Iris pigment epithelial cell (primary cell): ENCODE measurements at places on chromosomes 2 and 18.
A peak's percentile ranks its signal among the peaks of the same experiment; 100 is the strongest.

GRCh38 chr2:41941831-41942230 is 106.0 kb upstream of the PKDCC start:
- DNase-seq: no peak

- no peak for DNase-seq
Measured at GRCh38 chr2:29009711-29010677, 28.9 kb downstream of the TOGARAM2 start.

DNA sequence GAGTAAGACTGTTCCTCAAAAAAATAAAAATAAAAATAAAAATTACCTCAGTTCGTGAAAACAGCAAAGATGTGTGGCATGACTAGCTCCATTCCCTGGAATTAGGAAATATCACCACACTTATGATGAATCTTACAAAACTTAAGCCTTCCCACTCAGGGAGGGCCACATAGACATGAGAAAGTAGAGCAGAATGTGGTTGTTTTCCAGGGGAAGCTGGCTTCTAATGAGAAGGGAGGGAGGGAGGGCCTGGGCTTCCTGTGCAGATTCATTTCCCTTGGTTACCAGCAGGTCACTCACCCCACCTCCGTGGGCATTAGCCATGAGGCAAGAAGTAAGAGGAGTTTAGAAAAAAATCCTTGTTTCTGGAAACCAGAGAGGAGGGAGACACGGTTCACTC is 95.9 kb upstream of the RMDN2 start:
- DNase-seq: peak; percentile 98

- DNase-seq: peak; percentile 89
Measured at GRCh38 chr18:36158266-36158867, 28.7 kb downstream of the ELP2 start.

DNA sequence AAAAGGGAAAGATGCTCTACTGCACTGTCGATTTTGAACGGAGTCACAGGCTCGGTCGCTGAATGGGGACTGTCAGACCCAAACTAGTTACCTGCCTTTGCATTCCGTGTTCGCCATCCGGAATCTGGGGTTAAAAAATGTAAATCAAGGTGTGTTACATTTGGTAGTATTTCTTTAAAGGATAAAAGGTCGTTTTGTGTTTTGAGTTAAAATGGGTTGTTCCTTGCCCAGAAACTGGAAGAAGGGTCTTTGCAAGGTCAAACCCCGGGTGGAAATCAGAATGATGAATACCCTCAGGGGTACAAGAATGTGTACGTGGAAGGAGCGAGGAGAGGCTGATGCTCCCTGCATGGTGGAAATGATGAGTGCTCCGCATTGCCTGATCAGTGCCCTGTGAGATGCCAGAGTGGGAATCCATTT is 1.0 kb downstream of the VSNL1 start:
- no peak for DNase-seq

DNA sequence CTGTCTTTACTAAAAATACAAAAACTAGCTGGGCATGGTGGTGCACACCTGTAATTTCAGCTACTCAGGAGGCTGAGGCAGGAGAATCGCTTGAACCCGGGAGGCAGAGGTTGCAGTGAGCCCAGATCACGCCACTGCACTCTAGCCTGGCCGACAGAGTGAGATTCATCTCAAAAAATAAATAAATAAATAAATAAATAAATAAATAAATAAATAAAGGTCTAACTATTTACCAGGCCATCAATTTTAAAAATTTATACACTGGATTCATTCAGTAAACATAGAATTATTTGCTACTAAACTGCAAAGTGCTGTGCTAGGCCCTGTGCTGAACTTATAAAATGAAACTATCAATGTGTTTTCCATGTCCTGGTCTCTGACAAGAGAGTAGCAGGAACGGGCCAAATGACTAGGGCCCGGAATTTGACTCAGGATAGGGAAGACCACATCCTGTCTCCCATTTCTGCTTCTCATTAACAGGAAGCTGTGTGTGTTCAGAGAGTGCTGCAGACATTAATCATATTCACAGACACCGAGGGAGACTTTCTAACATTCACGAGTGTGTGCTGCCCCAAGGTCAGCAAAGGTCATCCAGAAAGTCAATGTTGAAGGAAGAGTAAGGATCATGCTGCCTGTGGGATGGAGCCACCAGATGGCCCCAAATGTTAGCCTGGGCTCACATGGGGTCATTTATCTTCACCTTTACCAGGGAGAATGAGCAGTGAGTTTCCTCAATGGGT is 95.8 kb downstream of the SPP2 start:
- DNase-seq: peak; percentile 81

- DNase-seq: no peak
Measured at GRCh38 chr2:216084547-216084946, 2.8 kb downstream of the TMEM169 start.

GRCh38 chr2:235613649-235614048 is 119.8 kb downstream of the AGAP1 start:
- no peak for DNase-seq
